Memory B cell (primary cell): ENCODE measurements at places on chromosomes 7 and 10.

DNA sequence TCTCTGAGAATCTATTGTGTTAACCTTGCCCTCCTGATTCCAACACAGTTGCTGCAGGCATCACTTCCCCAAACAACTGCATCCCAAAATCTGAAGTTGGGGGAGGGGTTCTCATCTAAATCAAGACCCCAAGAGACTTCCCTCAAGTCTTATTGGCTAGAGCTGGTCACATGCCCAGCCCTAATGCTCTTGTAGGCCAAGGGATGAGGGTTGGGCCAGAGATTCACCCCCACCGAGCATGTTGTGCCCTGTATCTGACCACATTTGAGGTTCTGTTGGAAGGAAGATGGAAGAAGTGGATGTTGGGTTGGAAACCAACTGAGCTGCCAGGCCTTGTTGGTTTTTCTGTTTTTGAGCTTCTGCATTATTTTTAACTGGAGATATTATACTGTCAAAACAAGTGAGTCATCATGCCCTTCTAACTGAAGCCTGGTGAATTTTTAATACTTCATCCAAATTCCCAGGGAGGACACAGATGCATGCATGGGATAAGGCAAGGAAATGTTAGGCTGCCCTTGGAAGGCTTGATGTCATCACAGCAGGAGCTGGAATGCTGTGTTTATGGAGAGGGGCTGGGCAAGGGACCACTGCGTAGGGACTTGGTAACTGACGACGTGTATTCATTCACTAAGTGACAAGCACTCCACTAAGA is 68.6 kb upstream of the CACUL1 start:
- no peak for DNase-seq

GRCh38 chr7:36311539-36311938 is 78.1 kb upstream of the ANLN start:
- no peak for DNase-seq

DNA sequence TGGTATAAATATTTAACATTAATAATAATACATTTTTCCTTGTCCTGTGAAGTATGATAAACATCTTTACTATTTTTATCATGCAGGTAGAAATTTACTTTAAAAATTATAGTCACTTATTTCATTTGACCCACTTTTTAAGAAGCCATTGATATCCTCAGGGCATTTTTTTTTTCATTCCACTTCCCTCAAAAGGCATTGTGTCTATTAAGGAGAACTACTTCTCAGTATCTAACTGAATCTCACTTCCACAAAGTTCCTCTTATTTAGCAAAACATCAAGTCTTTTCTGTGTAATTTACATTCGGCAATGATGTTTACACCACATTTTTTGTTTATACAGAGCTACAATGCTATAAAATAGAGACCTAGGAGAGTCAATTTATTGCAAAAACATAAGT is 388.2 kb upstream of the AKR1E2 start:
- no peak for DNase-seq

DNA sequence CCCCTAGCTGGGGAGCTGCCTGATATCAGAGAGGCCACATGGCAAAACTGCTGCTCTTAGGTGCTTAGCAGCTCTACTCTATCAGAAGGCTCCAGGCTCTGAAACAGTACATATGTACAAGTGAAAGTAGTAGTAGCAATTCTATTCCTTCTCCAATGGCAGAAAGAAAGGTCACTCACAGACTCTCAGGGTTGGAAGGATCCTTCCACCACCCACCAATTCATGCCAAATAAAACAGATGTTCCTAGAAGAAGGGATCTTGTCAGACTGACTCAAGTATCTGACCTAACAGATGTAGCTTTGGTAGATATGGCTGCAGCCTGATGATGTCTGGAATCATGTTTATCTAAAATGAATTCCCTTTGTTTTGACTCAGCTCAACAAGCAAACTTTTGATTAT is 8.0 kb upstream of the ALDH18A1 start:
- DNase-seq, result no peak

DNA sequence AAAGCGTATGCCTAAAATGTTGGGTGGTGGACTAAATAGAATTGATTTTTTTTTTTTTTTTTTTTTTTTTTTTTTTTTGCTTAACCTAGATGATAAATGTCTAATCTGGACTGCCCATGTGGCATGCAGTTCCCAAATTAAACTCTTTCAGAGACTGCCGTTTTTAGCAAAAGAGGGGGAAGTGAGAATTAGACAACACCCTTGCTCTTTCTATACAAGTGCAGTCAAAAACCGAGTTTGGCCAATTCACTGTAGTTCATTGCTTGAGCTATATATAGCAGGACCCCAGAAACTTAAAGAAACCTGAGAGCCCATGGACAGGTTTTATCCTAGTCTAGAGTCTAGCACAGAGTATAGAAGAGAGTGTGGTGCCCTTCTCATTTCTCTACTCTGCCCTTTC is 141.9 kb downstream of the GRM3 start:
- no peak for DNase-seq
